H4 (cell line): ENCODE measurements at places on chromosomes 3 and 15.

GRCh38 chr15:43769584-43770228, 7.1 kb downstream of the ELL3 start:
- DNase-seq: peak; percentile 42

GRCh38 chr3:84175449-84175848, 783.3 kb upstream of the CADM2 start:
- DNase-seq: no peak

GRCh38 chr15:22939652-22940061, 40.5 kb downstream of the CYFIP1 start:
- no peak for DNase-seq

- DNase-seq: no peak
These were observed 31.9 kb upstream of the ADGRG7 start for GRCh38 chr3:100577382-100578008.

GRCh38 chr3:21672303-21672702, 78.7 kb downstream of the ZNF385D start:
- DNase-seq: peak; percentile 30

DNA sequence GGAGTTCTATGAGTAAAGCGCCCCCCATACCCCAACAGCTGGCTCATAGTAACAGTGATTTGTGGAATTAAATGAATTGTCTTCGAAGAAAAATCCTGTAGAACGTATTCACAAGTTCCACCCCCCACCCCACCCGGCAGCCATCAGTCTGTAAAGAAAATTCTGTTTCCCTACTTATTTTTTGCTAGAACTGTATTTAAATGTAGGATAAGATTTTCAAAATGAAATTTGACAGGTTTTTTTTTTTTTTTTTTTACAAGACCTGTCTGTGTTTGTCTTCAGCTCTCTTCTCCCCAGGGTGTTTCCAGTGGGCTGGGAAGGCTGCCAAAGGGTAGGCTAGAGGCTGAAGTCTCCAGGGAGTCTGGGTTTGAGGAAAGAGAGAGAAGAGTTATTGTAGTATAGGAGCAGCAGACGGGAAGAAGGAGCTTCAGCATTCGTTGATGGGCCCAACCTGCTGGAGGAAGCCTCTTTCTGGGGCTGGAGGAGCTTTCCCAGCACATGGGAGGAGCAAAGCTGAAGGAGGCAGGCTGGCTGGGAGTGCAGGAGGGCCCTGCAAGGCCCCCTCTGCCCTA, 130.6 kb upstream of the SEMA6D start:
- DNase-seq: peak; percentile 42

GRCh38 chr3:153161714-153162512, at the start of gene RAP2B:
Gene RAP2B (plus strand): TSS chr3:153162226. CDS start chr3:153162694, 468 bp downstream.
- peak; percentile 93 for DNase-seq

DNA sequence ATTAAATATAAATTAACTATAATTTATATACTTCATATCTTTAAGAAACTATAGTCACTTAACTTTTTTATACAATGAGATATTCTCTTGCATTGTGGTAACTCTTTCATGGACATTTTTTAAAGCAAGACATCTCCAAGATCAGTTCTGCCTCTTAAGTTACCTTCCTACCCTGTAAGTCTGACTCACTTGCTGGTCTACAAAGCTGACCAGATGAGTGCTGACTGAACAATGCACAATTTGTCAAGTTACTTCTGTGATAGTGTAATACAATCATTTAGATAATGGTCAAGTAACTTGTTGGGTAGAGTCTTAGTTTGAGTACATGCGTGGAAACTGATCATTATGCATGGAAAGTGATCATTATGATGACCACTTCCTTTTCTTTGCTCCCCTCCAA, 145.9 kb downstream of the MEIS2 start:
- DNase-seq: no peak

- DNase-seq: peak; percentile 9
These were observed 212.5 kb downstream of the OSBPL10 start for GRCh38 chr3:31768479-31769125.

DNA sequence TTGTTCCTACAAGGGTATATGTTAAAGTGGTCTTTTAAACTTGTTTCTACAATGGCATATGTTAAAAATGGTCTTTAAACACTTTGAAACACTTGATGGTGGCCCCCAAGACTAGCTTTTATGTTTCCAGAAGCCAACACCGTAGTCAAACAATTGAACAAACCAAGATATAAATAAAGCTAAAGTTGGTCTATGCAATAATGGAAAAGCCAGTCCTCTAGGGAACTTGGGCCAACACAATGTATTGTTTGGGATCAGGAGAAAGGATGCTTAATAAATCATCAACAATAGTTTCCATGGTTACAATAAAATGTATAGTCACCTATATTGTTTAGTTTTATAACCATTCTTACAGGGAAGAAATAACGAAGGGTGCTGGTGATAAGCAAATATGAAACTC, 137.2 kb downstream of the RORA start:
- DNase-seq: no peak

DNA sequence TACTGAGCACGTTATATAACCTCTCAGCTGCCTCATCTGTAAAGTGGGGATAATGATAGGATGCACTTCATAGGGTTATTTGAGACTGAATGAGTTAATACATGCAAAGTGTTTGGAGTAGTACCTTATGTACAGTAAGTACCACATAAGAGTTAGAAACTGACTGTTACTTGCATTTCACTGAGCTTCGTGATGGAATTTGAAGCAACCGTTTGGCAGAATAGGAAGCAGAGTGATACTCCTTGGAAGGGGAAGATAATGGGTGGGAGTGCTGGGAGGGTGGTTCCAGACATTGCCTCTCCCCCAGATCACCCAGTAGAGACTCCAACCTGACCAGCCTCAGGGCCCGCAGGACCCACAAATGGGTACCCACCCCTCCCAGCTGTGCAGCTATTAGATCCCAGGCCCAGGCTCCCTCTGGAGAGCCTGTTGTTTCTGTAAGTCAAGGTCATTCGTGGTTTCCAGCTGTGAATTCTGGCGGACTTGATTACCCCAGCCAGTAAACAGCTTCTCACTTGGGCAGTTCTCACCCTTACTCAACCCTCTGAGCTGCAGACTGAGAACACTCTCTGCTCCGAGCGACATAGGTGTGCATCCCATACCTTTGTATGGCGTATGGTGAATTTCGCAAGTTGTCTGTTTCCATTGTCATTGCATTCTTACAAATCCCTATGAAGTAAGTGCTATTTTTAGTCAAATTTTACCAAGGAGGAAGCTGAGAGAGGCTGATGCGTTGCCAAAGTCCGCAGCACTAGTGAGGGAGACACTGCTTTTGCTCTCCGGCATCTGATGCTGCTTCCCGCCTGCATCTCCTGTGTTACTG, 11.1 kb downstream of the ALPK3 start:
- DNase-seq: no peak

- DNase-seq: no peak
These were observed 236.8 kb downstream of the LRRN1 start for GRCh38 chr3:4036046-4036445.

- peak; percentile 25 for DNase-seq
These were observed 11.1 kb upstream of the MB21D2 start for GRCh38 chr3:192928720-192929119.

GRCh38 chr15:44956388-44956787, at the start of gene TERB2:
Gene TERB2 (plus strand): TSS chr15:44956687. CDS start chr15:44956719, 32 bp downstream.
- no peak for DNase-seq

GRCh38 chr15:33516563-33516962, 205.8 kb downstream of the RYR3 start:
- DNase-seq: no peak

GRCh38 chr3:168040607-168041208, 55.0 kb downstream of the GOLIM4 start:
- peak; percentile 75 for DNase-seq

DNA sequence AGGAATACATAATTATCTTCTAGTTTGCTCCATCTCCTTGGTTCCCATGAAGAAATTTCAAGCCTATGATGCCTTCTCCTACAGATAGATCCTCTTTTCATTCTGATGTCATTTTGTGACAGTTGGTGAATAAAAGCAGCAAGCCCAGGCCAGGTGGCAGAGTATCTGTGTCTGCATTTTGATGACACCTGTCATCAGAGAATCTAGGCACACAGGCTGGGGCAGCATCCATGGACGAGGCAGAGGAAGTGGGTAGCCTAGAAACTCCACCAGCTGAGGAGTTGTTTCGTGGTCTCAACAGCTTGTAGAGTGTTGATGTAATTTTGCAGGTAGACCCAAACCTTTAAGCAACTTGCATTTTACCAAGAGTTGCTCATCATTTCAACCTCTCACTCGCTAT, 269.8 kb downstream of the FEZF2 start:
- no peak for DNase-seq

DNA sequence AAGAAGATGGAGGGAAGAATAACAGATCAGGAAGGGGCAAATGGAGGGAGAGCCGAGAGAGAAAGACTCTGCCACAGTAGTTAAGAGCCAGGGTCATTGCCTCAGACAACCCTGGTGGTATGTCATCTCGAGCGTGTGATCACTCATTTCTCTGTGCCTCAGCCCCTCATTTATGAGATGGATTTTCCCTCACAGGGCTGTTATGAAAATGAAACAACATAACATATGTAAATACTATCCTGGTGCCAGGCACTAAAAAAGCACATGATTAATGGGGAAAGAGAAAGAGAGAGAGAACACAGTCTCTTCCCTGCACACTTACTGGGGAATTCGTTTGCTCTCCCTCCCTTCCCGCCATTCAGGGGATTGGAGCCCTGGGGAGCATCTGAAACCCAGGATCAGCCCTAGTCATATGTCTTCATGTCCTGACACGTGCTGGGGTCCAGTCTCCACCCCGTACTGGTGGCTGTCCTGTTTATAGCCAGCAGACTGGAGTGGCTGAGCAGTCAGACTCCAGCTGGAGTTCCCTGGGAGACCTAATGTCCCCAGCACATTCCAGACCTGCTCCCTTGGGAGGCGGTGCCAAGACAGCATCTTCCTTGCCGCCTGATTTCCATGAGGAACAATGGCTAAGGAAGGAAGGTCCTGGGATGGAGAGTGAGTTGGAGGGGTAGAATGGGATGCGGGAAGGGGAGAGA, 14.7 kb upstream of the AMOTL2 start:
- DNase-seq: no peak

GRCh38 chr3:82556113-82556512, 794.7 kb upstream of the GBE1 start:
- no peak for DNase-seq

GRCh38 chr3:185586686-185587039, 568 bp downstream of the SENP2 start:
- no peak for DNase-seq

- no peak for DNase-seq
These were observed 40.7 kb upstream of the TBC1D21 start for GRCh38 chr15:73832657-73833056.

GRCh38 chr15:88344786-88345185, 88.2 kb upstream of the NTRK3 start:
- no peak for DNase-seq

DNA sequence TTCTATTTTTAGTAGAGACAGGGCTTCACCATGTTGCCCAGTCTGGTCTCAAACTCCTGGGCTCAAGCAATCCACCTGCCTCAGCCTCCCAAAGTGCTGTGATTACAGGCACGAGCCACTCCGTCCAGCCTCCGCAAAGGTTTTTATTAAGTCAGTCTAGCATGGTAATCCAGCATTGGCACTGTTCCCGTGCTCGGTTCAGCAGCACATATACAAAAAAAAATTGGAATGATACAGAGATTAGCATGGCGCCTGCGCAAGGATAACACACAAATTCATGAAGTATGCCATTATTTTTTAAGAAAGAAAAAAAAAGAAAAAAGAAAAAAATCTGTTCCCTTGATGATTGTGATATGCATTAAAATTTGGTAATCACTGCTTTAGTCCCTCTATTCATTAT, 8.5 kb downstream of the CKMT1A start:
- DNase-seq: no peak

DNA sequence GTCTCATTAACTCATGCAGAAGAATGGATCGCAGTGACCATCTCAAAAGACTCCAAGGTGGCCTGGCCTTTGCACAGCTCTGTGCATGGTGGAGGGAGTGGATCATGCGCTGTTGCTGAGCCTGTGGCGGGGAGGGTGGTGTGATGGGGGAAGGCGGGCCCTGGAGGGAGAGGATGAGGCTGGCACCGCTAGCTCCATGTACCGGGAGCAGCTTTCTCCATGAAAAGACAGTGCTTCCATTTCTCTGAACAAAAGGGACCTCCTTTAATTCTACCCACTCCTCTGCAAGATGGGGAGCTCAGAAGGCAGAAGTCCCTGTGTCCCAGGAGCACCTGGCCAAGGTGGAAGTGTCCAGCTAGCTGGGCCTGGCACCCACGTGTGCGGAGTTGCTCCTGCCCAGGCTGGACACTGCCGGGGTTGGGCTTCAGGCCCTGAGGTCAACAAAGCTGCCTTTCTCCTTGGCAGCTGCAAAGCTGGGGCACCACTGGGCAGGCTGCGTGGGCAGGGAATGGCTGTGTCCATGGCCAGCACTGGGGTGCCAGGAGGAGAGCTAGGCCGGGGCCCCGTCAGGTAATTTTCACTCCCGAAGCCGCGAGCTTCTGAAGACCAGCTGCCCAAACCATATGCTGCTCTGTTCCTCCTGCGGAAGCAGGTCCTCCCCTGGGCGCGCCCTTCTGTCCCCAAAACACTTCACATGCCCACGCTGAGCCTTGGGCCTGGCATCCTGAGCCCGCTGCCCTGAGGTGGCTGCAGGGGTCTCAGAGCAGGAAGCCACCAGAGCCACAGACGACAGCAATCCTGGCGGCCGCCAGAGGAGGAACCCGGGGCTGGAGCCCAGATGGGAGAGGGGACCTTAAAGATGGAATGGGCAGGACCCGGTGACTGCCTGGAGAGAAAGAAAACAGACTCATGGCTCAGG, 6.4 kb downstream of the MAP6D1 start:
- DNase-seq: no peak

DNA sequence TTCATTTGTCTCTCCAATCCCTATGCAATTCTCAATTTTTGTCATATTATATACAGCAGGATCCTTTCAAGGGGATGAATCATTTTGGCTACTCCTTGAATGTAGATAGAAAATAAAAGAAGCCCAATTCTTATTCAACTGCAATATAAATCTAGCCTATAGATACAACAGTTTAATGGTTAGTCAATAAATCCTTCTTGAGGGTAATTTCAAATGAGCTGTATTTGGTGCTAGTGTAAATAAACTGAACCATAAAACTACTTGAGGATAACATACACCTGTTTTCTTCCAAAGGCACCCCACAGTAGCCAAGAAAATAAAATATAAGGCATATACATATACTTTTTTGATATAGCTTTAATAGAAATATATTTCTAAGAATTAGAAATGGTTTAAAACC, 830.3 kb downstream of the ROBO1 start:
- no peak for DNase-seq

DNA sequence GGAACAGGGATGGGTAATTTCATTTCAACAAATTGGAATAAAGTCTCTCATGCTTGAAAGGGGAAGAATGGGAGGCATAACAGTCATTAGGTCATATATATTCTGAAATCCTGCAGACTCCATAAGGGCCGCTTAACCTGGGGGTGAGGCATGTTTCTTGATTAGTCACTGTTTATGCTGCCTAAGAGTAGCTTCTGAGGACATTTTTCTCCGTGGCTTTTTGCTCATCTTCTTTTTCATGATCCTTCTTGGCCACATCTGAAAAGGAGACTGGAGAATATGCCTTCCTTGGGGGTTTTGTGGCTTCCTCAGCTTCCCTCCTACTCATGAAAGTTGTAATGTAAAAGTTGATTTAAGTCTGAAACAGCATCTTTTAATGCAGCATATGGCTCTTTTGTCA, 20.0 kb upstream of the CFAP20DC start:
- no peak for DNase-seq
